Right ventricle myocardium inferior (tissue), 1 donor: ENCODE measurements at places on chromosomes 6 and 20.

DNA sequence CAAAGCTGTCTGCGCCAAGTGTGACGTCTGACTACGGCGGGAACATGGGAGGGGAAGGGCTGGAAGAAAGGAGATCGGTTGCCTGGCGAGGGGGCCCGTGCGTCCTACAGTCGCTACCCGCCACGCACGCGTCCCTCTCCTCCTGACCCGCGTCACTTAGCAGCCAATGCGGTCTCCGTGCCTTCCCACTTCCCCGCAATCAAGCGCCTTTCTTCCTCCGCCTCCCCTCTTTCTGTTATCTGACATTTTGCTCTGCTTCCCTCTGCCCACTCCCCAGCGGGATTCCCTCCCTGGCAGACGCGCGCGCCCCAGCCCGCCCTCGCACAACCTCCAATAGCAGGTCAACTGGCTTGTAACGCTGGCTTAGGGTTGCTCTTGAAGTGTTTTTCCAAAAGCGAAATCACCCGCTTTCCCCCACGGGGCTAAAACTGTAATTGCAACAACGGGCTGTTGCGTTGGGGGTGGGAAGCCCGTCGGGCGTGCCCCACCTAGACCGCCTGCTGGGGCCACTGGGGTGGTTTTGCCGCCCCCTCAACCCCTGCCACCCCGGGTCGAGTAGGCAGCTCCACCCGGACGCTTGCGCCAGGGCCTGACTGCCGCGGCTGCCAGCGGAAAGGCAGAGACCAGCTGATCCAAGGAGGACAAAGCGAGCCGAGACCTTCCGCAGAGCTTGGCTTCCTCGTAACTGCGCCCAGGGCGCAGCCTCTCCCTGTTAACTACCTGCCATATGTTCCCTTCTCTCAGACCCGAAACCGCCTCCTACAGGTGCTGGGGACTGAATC lies 6.2 kb upstream of the SOX4 start:
- DNase-seq, result peak; percentile 74

GRCh38 chr6:158987657-158988056 lies 12.3 kb downstream of the RSPH3 start:
- no peak for DNase-seq

- DNase-seq, result peak; percentile 90
Observed at GRCh38 chr20:45911486-45912343, at the start of gene PLTP. Gene PLTP, minus strand, starts transcription at chr20:45912155. Its CDS starts 703 bp downstream, at chr20:45911452.

- no peak for DNase-seq
Observed at GRCh38 chr20:47233333-47234188, 122.9 kb downstream of the ZMYND8 start.

GRCh38 chr20:39016041-39016440 lies 53.9 kb downstream of the DHX35 start:
- DNase-seq, result no peak

GRCh38 chr20:18252597-18253451 lies 35.5 kb upstream of the ZNF133 start:
- DNase-seq, result no peak

- no peak for DNase-seq
Observed at GRCh38 chr6:151490996-151491395, 2.8 kb upstream of the CCDC170 start.

GRCh38 chr6:18961566-18961965 lies 574.4 kb downstream of the RNF144B start:
- DNase-seq, result no peak

DNA sequence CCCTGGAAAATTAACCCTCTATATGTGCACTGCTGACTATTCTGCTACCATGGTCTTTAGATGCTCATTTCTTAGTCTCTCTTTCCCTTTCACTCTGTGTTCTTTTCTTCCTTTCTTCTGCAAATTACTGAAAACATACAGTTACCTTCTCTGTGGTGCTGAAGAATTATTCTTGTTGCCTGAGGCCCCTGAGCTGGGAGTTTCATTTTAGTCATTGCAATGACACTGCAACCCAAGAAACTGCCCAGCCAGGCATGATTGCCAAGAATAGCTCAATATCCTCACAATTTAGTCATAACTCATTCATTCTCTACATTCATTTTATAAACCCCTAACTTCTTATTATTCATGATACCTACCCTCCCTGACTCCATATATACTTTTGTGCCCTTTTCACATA lies 245.8 kb upstream of the RAB32 start:
- no peak for DNase-seq

DNA sequence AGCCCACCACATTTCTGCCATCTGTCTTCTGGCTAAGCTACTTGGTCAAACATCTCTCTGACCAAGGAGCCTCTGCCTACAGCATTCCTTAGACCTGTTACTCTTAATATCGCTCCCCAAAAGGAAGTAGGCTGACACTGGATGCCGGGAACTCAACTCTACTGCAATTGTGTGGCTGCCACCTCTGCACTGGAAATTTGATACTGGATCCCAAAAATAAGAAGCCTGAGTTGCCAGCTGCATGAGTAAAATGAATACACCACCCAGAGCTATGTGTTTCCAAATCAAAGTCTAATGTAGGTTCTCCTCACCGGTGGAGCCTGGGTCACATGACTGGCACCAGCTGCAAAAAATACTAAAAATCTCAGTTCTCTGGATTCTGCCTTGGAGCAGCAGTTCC lies 36.9 kb downstream of the UNC5CL start:
- no peak for DNase-seq

GRCh38 chr6:17271628-17272027 lies 9.5 kb upstream of the RBM24 start:
- no peak for DNase-seq

DNA sequence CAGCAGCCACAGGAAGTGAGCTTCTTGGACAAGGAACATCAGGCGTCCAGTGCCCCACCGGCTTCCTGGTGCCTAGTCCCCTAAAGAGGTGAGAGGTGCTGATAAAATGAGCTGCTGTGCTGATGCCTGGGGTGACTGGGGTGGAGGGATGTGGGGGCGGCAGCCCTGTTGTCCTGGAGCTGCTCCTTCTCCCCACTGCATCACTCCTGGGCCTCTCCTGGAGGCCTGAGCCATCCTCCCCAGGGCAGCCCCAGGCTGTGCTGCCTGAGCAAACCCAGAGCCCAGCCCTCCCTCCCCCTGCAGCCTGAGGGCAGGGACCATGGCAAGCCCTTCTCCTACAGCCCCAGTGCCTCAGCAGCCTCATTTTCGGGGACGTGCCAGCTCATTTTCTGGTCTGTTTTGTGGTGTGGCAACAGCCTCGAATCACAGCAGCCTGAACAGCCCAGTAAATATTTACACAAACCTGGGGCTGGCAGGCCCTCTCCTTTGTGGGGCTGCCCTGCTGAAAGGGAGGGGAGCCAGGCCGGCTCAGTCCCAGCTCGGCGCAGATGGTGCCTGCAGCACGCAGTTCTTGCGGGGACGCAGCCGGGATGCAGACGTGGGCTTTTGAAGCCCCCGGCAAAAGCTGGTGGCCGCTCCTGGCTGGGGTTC lies 259.9 kb downstream of the DLL1 start:
- DNase-seq, result no peak

DNA sequence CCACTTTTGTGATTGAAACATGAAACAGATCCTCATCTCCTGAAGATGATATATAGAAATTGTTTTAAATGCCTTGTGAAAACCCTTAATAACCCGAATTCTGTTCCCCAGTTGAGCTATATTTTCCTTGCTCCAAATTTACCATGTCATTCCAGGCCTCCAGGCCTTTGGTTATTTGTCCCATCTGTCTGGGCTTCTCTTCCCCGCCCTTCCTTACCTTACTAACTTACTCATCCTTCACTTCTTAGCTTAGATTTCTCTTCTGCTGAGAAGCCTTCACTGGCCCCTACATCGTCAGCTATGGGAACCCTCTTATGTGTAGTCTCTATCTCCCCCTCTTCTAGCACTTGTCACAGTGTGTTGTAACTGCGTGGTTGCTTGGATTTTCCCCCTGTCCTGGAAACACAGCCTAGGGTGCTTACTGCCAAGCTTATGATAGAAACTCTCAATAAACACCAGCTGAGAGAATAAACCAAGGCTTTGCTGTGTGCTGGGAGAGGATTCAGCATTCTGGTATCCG lies 68.6 kb downstream of the SGK1 start:
- no peak for DNase-seq

DNA sequence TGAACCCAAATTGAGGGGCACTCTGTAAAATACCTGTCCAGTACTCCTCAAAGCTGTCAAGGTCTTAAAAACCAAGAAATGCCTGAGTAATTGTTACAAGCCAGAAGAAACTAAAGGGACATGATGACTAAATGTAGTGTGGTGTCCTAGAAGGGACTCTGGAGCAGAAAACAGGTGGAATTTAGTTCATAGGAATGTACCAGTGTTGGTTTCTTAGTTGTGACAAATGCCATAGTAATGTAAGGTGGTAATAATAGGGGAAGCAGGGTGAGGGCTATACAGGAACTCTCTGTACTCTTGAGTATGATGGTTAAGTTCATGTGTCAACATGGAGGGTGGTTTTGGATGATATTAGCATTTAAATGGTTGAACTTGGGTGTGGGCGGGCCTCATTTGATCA lies 92.3 kb downstream of the CNBD2 start:
- no peak for DNase-seq

DNA sequence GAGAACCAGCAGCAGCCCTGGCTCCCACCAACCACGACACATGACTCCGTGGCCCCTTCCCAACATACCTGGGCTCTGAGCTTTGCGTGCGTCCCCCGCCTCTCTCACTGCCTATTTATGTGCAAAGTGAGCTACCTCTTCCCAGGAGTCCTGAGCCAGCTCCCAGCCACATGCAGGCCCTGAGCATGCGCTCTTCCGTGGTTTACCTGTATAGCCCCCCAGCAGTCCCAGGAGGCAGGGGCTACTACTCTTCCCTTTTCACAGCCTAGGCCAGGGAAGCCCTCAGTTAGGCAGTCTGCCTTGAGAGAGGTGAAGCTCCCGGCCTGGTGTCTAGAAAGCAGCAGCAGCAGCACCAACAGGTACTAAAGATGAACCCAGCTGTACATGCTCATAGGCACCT lies 114.8 kb upstream of the CDYL start:
- DNase-seq, result no peak

DNA sequence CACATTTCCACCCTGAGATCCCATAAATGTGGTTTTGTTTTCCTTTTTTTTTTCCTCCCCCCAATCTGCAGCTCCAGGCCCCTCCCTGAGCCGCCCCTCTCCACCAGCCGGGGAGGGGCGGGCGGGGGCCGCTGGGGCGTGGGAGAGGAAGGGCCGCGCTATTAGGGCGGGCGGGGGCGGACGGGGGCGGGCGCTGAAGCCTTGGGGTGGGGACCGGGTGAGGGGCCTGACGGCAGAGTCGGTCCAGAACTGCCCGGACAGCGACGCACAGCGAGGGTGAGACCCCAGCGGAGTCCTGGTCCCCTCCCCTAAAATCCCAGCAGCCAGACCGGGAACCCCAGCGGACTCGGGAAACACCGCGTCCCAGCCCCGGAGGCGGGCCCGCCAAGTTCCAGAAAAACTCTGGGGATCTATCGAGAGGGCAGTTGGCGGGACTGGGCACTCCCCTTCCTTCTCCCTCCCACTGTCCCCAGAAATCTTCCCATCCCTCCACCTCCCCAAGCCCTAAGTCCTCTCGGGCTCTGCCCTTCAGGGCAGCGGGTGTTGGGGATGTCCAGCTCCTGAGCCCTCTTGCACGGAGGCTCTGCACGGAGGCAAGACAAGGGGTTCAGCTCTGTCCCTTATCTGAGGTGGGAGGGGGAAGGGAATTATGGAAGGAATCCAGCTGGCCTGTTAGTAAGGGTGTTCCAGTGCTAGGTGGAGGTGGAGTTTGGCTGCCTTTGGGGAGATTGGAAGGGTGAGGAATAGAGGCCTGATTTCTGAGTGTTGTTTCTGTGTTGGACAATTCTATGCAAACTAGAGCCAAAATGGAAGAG lies at the start of gene PRICKLE4:
PRICKLE4 (plus strand) TSS at position 232 of the 815 bp plus-strand sequence. CDS start 2,692 bp downstream, outside the sequence.
- peak; percentile 76 for DNase-seq

- DNase-seq, result no peak
Observed at GRCh38 chr6:25441663-25442270, 162.6 kb downstream of the CARMIL1 start.

- no peak for DNase-seq
Observed at GRCh38 chr20:4383961-4384360, 337.7 kb upstream of the PRND start.

- no peak for DNase-seq
Observed at GRCh38 chr20:4829514-4830215, 108.0 kb downstream of the PRND start.

GRCh38 chr6:33607784-33608161 lies 13.3 kb upstream of the ITPR3 start:
- no peak for DNase-seq

GRCh38 chr6:143872201-143872600 lies 7.9 kb downstream of the ZC2HC1B start:
- DNase-seq, result no peak

DNA sequence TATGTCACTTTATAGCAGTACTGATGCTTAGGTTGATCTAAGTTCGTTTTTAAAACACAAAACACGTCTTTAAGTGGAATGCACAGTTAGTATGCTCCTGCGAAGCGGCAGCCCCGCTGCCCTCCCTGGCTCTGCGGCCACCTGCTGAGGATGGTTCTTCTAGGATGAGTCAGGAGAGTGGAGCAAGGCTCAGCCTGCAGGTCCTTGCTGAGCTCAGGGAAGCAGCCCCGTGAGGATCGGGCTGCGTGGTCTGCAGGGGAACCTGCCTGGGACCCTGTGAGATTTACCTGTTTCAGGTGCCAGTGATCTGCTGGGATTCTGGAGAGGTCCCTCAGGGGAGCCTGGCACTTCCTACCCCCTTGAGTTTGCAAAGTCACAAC lies 57.5 kb downstream of the SYNJ2 start:
- no peak for DNase-seq

GRCh38 chr6:106118835-106119431 lies 32.8 kb downstream of the PRDM1 start:
- no peak for DNase-seq

DNA sequence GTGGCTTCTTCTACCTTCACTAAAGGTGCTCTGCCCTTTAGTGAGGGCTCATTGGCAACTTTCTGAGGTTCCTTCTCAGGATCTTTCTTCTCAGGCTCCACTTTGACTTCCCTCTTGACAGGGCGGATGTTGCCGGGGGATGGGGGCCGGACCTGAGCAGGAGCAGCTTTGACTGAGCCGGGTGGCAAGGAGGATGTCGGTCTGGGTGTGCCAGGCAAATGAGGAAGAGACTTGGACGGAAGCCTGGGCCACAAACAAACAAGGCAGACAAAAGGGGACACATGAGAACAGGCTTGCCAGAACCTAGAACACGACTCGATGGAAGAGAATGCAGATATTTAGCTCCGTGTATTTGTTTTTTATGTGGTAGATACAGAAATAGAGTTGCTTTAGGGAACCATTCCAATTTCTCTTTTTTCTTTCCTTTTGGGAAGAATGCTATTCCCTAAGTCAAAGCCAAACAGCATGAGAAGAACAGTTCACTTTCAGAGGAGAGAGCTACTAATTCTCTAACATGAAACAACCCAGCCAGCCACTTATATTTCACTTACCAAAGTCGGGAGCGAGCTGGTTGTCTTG lies 76.2 kb upstream of the BCLAF1 start:
- DNase-seq, result peak; percentile 88

DNA sequence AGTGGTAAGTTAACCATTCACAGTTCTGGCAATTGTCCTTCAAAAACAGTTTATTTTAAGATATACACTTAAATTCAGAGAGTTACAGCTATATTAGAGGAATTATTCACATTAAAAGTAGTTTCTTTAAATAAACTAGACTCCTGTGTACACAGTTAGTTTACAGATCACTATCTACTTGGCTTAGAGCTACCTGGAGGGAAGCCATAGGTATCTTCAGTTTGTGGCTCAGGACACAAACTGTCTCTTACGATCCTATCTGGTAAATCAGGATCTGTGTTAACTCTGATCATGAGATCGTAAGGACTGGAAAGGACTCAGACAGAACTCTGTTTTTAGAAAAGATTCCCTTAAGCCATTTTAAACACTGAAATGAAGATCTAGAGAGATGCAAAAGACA lies 160.9 kb downstream of the REV3L start:
- no peak for DNase-seq
